Stimulated activated CD8-positive, alpha-beta memory T cell treated with anti-CD3 and anti-CD28 coated beads, Interleukin-7, amount 100 ng/mL, for 24 hours (primary cell): ENCODE measurements at places on chromosomes 1 and 21.

- DNase-seq, result no peak
Measured at GRCh38 chr1:111768023-111768422, 12.3 kb downstream of the DDX20 start.

- DNase-seq, result no peak
Measured at GRCh38 chr1:203278082-203278884, 27.0 kb upstream of the BTG2 start.

DNA sequence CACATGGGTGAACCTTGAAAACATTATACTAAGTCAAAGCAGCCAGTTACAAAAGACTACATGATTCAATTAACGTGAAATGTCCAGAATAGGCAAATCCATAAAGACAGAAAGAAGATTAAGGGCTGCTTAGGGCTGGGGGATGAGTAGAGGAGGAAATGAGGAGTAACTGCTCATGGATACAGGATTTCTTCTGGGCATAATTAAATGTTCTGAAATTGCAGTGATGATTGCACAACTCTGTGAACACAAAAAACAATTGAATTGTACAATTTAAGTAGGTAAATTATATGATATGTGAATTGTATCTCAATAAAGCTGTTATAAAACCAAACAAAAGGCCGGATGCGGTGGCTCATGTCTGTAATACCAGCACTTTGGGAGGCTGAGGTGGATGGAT, 52.2 kb downstream of the RERE start:
- no peak for DNase-seq

GRCh38 chr1:196070940-196071339, 537.3 kb downstream of the KCNT2 start:
- DNase-seq, result no peak

- no peak for DNase-seq
Measured at GRCh38 chr1:10108134-10108663, 75.4 kb downstream of the UBE4B start.

GRCh38 chr1:64839732-64840405, 95.0 kb downstream of the RAVER2 start:
- no peak for DNase-seq

DNA sequence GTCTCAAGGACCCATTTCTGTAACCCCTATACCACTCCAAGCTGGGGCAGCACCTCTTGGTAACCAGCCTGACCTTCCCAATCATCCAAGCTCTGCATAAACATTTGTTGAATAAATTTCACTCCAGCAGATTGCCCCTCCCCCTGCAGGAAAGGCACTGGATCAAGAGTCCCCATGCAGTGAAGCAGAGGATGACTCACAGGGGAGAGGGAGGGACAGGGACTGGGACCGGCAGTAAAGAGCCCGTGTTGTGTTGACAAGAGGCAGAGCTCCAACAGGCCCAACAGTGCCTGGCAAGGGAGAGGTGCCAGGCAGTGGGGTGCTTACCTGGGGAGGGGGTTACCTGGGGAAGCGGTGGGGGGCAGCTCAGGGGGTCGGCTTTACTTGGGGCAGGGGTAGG, 32.3 kb downstream of the SLC9A1 start:
- DNase-seq, result no peak

GRCh38 chr1:223771814-223772770, 59.8 kb downstream of the CAPN2 start:
- DNase-seq, result no peak

- DNase-seq, result no peak
Measured at GRCh38 chr1:209395169-209395568, 188.3 kb upstream of the CAMK1G start.

GRCh38 chr1:115793162-115793561, 24.6 kb upstream of the CASQ2 start:
- no peak for DNase-seq

- no peak for DNase-seq
Measured at GRCh38 chr1:200474633-200475032, 64.8 kb upstream of the ZNF281 start.
